PC-9 (cell line): ENCODE measurements at places on chromosomes 6 and 20. TPM values are rescaled to one million over a fixed set of nuclear protein-coding genes. Genes with fewer than 3 reads are reported as not detected.

GRCh38 chr20:9200196-9200595 lies 131.3 kb downstream of the PLCB4 start:
- H3K4me1 ChIP-seq, result peaks cover 14% of the 10 kb centered on the region
- no peak for DNase-seq
- no peak overlapping the region for H3K27ac ChIP-seq

The COL9A1 gene
- not detected in 2 replicates for total RNA-seq

GRCh38 chr6:42177514-42178364 lies 4.6 kb downstream of the GUCA1A start:
- no peaks in the 10 kb centered on the region for H3K27me3 ChIP-seq
- H3K36me3 ChIP-seq, result no peaks in the 10 kb centered on the region
- DNase-seq, result no peak
- H3K4me1 ChIP-seq, result 0 out of 2 replicates have a peak, but pooled peaks cover 6% of the 10 kb centered on the region

GRCh38 chr6:7725412-7725811 lies 487 bp upstream of the BMP6 start:
- 0 out of 2 replicates have a peak, but pooled peaks cover 4% of the 10 kb centered on the region for H3K27me3 ChIP-seq
- peak overlapping the region; percentile 71; the same call in 1 of the 2 replicates for H3K4me3 ChIP-seq
- no peak overlapping the region for H3K27ac ChIP-seq

DNA sequence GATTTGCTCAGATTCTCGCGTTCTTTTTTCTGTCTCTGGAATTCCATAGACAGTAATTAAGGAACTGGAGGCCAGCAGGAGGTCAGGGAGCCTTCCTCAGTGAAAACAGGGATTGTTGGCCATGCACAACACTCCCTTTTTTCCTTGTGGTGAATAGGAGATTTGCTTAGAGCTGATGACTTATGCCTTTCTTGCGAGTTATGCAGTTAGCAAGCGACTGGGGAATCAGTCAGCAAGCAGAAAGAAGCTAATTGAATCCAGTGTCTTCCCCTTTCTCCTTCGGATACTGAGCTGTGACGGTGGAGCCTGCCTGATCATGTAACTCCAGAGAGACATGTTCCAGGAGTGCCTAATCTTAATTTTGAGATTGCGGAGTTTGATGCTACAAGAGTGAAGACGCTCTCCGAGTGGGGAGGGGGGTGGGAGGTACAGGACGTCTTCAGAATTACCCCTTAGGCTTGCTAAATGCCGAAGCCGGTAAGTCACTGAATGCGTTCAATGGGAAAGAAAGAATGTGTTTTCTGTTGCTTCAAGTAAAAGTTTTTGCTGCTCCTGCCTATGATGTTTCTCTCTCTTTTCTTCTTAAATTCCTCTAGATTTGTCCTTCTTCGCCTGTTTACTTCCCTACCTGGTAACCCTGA lies 165.9 kb downstream of the SASH1 start:
- no peak overlapping the region for H3K4me3 ChIP-seq
- H3K27me3 ChIP-seq, result no peaks in the 10 kb centered on the region
- no peaks in the 10 kb centered on the region for H3K36me3 ChIP-seq
- H3K4me1 ChIP-seq, result no peaks in the 10 kb centered on the region

The THBD gene
- 1.7 and 3.0 TPM in 2 replicates for total RNA-seq

- peak; percentile 51 for DNase-seq
- H3K4me3 ChIP-seq, result no peak overlapping the region
- H3K27me3 ChIP-seq, result no peaks in the 10 kb centered on the region
Observed at GRCh38 chr20:10553326-10553984, 118.3 kb downstream of the SLX4IP start.

DNA sequence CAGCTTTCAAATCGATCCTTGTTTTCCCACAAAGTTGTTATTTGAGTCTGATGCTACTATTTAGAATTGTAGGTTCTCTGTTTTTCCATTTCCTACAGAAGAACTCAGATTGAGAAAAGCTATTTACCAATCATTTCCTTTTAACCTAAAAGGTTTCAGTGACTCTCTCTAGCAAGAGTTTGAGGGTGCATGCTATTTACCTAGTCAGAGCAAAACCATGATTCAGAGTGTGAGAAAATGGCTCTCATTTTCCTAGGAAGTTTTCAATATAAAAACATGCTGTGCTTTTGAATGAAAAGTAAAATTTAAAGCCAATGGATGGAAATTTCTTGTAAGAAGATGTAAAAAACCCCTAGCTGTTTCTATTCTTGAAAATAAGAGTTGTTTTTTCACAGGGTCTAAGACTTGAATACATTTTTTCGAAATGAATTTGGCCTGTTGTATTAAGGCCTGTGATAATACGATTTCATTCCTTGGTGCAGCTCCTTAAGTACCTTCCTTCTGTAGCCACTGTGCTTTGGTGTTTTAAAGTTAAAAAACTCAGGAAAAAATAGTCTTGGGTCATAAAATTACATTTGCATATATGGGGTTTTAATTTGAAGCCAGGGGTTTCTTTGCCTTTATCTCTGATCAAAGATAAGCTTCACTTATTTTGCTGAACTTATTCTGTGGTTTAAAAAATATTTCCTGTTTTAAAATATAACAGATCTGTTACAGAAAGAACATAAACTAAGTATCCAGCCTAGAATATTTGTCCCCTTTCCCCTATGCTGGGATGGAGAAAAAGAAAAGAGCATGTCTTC lies 18.0 kb upstream of the RSPH3 start:
- no peaks in the 10 kb centered on the region for H3K4me1 ChIP-seq
- H3K4me3 ChIP-seq, result no peak overlapping the region
- DNase-seq, result no peak
- no peaks in the 10 kb centered on the region for H3K36me3 ChIP-seq

The MEI4 gene
- total RNA-seq, result not detected in 2 replicates

DNA sequence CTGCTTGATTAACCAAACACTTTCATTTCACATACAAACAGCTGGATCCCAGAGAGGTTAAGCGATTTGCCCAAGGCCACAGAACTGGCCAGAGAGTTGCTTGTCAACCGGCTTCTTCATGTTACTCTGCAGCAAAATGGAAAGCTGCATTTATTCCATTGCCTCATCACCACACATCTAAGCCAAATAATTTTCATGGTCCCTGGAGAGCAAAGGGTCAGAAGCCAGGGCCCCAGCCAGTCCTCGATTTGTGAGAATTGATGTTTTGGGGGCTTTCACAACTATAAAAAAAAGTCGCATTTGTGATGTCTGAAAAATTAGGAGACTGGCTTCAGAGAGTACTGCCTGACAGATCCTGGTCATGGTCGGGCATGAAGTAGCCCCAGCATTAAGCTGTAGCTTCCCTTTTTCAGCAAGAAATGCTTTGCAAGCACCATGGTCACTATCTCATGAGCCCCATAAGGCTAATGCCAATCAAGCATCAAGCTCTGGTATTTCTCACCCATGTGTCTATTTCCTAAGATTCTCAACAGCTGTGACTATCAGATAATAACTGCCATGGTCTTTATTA lies 95.8 kb downstream of the BANF2 start:
- no peaks in the 10 kb centered on the region; the same call in 1 of the 2 replicates for H3K4me1 ChIP-seq
- H3K27ac ChIP-seq, result no peak overlapping the region
- H3K4me3 ChIP-seq, result no peak overlapping the region
- H3K36me3 ChIP-seq, result no peaks in the 10 kb centered on the region
- no peak for DNase-seq
- H3K27me3 ChIP-seq, result peaks cover 2% of the 10 kb centered on the region; the same call in 1 of the 2 replicates

- no peaks in the 10 kb centered on the region for H3K27me3 ChIP-seq
- H3K27ac ChIP-seq, result peak overlapping the region; percentile 97
- peak overlapping the region; percentile 43 for H3K4me3 ChIP-seq
- peaks cover 55% of the 10 kb centered on the region for H3K4me1 ChIP-seq
Observed at GRCh38 chr6:37103169-37104039, 66.5 kb upstream of the PIM1 start.

DNA sequence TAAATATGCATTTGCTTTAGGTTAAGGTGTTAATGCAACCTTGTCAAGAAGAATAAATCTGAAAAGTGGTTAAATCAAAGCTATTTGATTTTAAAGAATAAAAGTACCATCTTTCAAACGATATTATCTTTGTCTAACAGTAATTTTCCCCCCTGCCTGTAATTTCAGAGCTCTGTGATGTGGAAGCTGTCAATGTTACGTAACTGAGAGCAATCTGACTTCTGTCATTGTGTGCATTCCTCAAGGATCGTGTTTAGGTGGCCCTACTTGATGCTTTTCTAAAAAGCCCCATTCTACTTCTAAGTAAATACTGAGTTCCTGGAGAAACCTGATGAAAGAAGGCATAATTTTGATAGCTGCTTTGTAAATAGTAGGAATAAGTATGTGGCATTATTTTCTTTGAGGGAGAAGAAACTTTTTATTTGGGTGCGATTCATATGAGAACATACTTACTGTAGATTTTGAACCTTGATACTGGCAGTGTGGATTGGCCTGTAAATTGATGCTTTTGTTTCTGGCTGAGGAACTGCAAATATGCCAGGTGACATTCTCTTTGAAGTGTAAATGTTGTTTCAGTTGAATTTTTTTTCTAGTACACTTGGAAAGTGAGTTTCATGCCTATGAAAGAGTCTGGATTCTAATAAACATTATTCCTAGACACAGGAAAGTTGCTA lies 529.6 kb upstream of the FLRT3 start:
- no peaks in the 10 kb centered on the region for H3K4me1 ChIP-seq
- no peak for DNase-seq
- no peak overlapping the region for H3K4me3 ChIP-seq
- no peak overlapping the region for H3K27ac ChIP-seq
- H3K36me3 ChIP-seq, result no peaks in the 10 kb centered on the region

DNA sequence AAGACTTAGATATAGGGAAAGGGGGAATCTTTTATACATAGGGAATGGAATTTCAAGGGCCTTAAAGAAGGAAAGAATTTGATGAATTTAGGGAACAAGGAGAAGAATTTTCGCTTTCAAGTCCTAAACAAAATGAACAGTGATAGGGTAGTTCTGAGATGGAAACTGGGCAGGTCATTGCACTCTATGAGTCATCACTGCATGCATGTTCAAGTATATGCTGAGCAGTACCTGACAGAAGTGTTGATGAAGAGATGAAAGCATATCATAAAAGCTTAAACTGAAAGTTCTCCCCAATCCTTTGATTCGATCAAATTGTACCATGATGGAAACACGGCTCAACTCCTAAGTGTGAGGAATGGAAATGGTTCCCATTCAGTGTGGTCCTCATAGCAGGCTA lies 271.0 kb downstream of the TSHZ2 start:
- H3K27ac ChIP-seq, result no peak overlapping the region
- no peaks in the 10 kb centered on the region for H3K4me1 ChIP-seq
- no peak overlapping the region for H3K4me3 ChIP-seq

DNA sequence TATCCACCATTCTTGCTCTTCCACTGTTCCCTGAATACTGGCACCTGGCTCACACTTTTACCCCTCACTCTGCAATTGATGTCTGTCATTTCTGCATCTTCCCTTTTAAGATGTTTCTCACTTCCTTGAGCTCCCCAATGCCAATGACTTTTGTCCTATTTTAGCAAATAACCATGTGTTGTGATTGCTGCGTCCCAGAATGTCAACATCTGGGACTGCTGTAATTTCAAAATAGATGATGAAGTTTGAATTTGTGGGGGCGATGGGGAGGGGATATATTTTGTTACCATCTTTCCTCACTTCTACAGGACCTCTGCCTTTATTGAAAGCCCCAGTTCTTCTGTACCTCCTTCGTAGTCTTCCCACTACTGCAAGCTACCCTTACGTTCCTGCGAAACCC lies 40.0 kb upstream of the ADGRF5 start:
- H3K4me1 ChIP-seq, result no peaks in the 10 kb centered on the region
- no peak for DNase-seq
- no peaks in the 10 kb centered on the region for H3K36me3 ChIP-seq
- no peaks in the 10 kb centered on the region for H3K27me3 ChIP-seq
- no peak overlapping the region for H3K4me3 ChIP-seq

DNA sequence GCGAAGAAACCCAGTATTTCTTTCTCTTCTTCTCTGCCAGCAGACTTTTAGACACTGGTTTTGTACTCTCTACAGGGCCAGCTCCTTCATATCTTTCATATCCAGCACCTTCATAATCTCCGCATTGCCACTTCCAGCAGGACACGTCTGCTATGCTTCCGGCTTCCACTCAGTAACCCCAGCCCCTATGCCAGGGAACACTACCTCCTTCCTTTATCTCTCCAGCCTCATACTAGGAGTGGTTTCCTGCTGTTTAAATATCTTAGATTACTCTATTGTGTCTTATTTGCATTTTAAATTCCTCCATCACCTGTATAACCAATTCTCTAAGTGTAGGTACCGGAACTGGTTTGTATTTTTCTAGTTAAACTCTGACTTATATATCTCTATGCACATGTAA lies 667.8 kb upstream of the ID4 start:
- H3K4me3 ChIP-seq, result no peak overlapping the region
- no peaks in the 10 kb centered on the region for H3K36me3 ChIP-seq
- no peak for DNase-seq
- H3K27me3 ChIP-seq, result no peaks in the 10 kb centered on the region

DNA sequence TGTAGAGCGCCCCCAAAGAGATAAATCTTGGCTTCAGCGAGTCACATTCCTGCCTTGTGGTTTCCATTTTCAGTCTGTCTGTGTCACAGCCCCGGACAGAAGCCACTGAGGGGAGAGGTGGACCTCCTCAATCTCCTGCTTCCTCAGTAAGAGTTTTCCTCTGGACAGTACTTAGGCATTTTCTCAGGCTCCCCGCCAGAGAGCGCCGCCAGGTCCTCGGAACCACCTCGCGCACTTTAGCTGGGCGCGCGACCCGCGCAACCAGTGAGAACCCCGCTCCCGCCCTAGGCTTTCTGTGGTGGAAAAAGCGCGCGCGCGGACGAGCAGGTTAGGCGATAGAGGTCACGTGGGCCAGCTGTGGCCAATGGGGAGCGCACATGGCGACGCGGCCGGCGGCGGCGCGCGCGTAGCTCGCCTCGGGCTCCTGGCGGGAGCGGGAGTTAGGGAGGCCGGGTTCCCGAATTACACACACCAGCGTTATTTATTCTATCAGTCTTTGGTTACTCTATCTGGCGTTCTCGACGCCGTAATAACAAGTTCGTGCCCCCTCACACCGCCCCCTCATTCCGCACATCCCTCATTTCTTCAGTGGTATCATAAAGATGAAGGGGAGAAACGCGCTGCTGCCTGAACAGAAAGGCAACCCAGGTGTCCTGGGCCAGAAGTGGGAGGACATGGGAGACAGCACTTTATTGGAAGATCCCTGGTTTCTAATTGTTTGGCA lies 19.4 kb downstream of the PXT1 start:
- H3K36me3 ChIP-seq, result no peaks in the 10 kb centered on the region
- peaks cover 45% of the 10 kb centered on the region for H3K4me1 ChIP-seq
- peak overlapping the region; percentile 81 for H3K27ac ChIP-seq
- DNase-seq, result peak; percentile 94
- H3K27me3 ChIP-seq, result no peaks in the 10 kb centered on the region

The CBLN4 gene
- total RNA-seq, result not detected in 2 replicates

DNA sequence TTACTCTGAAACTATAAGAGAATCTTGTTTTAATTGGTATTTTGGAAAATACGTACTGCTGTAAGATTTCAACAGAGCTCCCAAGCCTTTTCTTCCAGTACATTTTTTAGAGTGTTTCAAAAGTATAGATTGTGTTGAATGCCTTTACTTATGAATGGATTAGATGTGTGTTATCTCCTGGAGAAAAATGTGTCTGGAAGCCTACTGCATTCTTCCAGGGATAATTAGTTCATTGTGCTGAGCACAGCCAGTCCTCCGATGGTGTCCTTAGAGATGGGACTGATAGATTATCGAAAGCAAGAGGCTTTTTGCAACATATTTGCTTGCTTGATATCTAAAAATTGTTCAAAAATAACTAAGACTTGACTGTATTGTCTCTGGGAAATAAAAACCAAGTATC lies 114.2 kb downstream of the PLEKHG1 start:
- no peak overlapping the region for H3K27ac ChIP-seq
- no peaks in the 10 kb centered on the region for H3K36me3 ChIP-seq
- no peak overlapping the region for H3K4me3 ChIP-seq
- peaks cover 36% of the 10 kb centered on the region for H3K4me1 ChIP-seq

The OLIG3 gene
- total RNA-seq, result not detected in 2 replicates

The SULF2 gene
- 439 and 495 TPM in 2 replicates for total RNA-seq
